Jurkat, Clone E6-1 (cell line): ENCODE measurements at places on chromosomes 4 and X.

GRCh38 chr4:150994721-150995120 lies 20.4 kb downstream of the LRBA start:
- no peak for DNase-seq

DNA sequence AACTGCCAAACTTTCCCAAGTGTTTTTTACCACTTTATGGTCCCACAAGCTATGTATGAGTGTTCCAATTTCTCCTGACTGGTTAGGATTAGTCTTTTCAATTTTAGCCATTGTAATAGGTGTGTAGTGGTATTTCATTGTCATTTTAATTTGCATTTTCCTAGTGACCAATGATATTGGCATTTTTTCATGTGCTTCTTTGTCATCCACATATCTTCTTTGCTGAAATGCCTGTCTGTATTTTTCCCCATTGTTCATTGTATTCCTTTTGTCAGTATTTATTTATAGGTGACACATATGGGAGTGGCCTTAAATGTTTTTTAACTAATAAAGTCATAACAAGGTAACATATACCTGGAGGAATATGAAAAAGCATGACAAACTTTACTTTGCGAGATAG lies 9.2 kb upstream of the UBE2D3 start:
- DNase-seq = no peak

- no peak for DNase-seq
These were observed 3.0 kb downstream of the RAP2C start for GRCh38 chrX:132216283-132216682.

GRCh38 chr4:125459531-125459930 lies 144.8 kb downstream of the FAT4 start:
- no peak for DNase-seq

GRCh38 chr4:97942951-97943350 lies 200.3 kb downstream of the STPG2 start:
- DNase-seq = no peak

DNA sequence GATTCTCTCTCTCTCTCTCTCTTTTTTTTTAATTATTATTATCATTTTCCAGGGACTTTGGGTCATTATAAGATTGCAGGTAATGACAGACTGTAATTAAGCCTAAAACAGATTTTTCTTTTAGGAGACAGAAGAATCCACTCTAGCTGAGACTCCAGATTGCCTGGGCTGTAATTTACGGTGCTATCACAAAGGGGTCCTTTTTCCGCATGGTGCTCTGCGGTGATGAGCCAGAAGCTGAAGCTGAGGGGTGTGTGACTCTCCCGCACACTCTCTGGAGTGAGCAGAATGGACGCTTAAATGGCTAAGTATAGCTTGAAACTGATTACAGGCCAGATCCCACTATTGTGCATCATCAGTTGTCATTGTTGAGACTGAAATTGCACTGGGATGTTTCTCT lies 50.0 kb downstream of the LGI2 start:
- DNase-seq = no peak

DNA sequence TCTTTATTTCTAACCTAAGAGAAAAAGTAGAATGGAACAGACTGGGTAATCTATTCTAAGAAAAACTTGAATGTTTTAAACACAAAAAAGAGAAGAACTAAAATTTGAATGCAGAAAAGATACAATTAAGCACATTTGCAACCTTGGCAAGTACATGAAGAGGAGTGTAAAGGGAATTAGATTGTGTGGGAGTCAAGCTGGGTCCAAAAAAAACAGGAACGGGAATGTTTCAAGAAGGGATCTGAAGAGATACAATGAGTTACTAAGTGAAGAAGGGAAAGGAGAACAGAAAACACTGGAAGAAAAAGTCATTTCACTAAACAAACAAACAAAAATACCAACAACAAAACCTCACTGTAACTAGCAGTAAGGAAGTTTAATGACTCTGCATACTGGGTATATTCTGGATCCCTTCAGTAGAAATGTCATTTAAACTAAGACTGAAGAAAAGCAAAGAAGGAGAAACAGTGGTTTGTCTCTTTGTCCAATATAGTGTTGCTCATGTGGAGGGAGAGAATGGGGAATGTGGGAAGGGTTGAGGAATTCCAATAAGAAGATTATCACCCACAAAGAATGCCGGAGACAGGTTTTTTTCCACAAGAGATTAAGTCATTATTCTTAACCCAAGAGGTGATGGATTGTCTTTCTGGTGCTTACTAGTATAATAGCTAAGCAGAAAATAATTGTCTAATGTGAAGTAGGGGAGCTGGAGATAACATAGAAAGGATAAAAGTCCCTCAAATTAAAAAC lies 50.4 kb upstream of the PTPN13 start:
- DNase-seq = no peak

DNA sequence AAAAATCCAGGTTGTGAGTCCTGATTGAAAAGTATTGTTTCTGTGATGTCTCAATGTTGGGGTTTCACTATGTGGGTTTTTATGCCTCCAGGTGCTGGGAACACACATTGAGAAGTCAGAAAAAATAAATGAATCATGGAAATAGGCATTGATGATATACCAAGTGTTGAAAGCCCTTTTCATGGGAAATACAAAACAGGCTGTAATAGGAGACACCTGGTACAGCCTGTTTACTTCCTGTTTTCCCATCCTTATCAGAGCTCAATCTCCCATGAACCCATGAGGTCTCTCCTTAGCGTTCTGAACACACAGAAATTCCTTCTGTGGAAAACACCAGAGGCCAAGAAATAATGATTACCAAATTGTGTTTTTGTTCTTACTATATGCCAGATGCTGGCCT lies 106.3 kb upstream of the BOD1L1 start:
- DNase-seq = no peak

DNA sequence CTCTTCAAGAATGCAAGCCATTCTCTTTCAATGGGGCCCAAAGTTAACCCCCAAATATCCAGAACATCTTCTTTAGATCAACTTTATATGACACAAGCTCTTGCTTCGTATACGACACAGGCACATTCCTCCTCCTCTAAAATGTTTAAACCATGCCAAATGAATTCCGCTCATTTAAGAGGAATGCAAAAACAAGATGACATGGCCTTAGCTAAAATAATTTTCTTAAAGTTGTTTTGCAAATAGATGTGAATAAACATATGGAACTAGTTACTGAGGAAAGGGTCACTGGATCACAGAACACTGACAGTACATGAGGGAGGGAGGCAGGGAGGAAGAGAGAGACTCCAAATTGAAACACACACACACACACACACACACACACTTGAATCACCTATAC lies 97.4 kb downstream of the RASL11B start:
- no peak for DNase-seq

DNA sequence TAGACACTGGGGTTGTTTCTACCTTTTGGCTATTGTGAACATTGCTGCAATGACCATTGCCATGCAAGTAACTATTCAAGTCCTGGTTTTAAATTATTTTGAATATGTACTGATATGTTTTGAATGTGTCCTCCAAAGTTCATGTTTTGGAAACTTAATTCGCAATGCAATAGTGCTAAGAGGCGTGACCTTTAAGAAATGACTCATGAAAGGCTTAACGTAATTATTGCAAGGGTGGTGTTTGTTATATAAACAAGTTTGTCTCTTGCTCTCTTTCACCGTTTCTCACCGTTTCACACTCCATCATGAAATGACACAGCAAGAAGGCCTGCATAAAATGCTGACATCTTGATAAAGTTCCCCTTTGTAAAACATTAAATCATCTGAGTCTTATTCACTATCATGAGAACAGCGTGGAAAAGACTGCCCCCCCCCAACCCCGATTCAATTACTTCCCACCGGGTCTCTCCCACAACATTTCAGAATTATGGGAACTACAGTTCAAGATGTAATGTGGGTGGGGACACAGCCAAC lies 506.9 kb upstream of the FAM47C start:
- no peak for DNase-seq

DNA sequence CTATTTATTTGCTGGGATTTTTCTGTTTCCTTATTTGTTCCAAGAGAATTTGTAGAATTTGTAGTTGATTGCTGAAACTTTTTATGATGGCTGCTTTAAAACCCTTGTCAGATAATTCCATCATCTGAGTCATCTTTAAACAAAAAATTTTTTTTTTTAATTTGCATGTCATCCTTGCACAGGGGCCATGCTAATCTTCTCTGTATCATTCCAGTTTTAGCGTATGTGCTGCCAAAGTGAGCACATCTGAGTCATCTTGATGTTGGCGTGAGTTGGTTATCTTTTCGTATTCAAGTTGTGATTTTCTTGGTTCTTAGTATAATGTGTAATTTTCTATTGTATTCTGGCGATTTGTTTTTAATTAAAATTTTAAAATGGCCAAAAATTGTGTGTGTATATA lies 18.7 kb upstream of the ZNF157 start:
- DNase-seq = no peak

DNA sequence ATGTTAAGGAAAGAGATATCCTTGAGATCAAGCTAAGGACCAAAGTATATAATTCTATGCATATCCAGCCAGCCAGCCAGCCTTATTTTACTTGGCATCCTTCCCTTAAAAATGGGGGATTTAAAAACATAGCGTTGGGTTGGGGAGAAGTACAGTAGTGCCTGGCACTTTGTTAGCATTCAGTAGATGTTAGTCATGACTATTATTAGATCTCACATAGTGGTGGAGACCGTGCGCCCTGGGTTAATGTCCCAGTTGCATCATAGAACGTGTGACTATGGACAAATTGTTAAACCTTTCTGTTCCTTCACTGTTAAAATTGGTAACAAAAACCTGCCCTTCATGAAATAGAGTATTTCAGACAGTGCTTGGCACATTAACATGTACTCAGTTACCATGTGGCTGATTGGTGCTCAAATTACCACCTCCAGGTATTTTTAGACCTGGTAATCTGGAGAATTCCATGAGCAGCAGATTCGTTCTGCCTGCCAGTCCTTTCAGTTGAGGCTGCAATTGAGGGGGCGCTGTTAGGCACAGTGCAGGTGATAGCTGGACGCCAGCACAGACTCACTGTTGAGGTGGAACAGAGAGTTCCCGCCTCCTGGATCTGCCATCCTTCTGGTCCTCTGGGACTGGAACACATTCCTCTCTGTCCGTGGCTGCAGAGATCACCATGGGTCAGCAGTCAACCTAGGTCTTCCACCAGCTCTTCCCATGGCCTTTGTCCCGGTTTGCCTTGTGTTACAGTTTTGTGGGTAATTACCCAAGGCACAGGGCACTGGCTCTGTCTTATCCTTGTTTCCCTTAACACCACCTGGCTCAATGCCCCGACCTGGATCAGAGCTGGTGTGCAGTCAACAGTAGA lies 31.7 kb downstream of the RBBP7 start:
- no peak for DNase-seq

DNA sequence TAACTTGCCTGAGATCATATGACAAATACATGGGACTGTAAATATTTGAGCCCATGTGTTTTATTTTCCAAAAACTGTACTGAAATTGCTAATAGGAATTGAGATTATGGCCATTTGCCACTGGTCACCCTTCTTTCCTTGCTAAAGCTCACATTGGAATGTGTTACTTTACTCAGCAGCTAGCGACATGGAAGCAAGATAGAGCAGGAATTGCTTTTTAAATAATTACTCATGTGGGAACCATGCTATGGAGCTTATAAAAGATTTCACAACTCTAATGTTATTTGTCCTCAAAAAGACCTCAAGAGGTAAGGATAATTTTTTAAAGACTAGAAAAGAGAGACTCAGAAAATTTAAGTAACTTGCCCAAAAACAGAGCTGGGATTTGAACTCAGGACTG lies 48.8 kb upstream of the AFAP1 start:
- DNase-seq = no peak

- no peak for DNase-seq
These were observed 162.9 kb upstream of the SPIN4 start for GRCh38 chrX:63513825-63514568.

DNA sequence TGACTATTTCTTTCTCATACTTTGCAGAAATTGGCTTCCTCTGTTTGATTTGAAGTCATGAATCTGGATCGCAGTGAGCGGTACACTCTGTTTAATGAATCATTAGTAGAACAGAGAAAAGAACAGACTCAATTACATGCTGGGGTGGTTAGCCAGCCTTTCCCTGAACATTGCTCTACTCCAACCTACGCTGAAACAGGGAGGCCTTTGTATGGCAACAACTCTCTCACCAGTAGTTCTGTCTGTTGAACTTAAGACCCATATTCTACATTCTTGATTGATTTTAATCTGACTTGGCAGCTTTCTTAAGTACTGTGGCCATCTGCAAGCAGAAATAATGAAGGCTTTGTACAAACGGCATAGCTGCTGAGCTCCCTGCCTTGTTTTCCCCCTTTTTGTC lies 19.0 kb upstream of the AP1S2 start:
- DNase-seq = no peak

DNA sequence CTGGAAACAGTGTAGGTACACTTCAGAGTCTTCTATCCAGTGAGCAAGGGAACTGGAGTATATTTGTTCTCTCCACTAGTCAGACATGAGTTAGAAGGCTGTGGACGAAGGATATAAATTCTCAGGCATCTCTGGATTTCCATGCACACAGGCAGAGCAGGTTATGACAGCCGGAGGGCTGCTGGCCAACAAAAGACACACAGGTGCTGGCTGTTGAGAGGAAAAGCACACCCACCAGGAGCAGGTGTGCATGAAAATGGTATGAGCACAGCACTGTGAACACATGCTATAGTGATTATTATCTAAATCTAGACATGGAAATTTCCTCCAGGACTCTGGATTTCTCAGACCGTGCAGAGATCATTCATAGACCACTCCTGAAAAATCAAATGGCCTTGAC lies 444.7 kb upstream of the RPS6KA3 start:
- no peak for DNase-seq

DNA sequence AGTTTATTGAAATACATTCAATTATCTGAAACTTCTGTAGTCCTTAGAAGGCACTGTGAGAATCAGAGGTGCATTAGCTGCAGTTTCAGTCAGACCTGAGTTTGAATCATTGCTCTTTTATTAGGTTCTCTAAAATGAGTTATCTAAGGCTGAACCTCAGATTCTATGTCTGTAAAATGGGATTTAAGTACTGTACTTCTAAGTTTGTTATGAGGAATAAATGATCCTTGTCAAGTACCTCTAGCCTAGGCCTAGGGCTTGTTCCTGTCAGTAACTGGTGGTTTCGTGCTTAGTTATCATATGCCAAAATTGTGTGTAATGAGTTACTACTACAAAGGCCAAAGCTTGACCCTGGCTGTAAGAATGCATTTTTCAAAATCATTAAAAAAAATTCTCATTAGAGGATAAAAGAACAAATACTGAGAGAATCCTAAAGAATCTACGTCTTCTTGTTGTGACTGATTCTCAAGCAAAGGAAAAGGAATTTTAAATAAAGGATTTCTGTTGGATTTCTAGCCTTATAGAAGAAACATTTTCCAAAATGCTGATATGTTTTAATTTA lies 65.8 kb downstream of the SLIT2 start:
- no peak for DNase-seq

DNA sequence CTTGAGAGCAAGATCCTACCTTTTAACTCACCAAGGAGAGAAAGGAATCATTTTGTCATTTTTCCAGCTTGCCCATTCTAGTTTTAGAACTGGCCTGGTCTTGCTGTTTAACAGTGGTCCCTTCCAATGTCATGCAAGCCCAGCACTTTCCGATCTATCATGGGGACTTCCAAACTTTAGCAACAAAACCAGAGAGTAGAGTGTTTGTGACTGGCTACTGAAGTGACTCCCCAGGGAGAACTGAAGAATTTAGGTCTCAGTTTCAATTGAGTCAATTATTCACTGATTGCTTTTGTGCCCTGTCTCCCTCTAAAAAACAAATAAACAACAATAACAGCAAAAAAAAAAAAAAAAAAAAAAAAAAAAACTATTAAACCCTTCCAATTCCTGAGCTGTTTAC lies 108.3 kb downstream of the LHFPL1 start:
- DNase-seq = no peak
